Activated CD4-positive, alpha-beta T cell treated with anti-CD3 and anti-CD28 coated beads, Interleukin-2, amount 50 U/mL, for 48 hours (primary cell): ENCODE measurements at places on chromosomes 1 and 21.

DNA sequence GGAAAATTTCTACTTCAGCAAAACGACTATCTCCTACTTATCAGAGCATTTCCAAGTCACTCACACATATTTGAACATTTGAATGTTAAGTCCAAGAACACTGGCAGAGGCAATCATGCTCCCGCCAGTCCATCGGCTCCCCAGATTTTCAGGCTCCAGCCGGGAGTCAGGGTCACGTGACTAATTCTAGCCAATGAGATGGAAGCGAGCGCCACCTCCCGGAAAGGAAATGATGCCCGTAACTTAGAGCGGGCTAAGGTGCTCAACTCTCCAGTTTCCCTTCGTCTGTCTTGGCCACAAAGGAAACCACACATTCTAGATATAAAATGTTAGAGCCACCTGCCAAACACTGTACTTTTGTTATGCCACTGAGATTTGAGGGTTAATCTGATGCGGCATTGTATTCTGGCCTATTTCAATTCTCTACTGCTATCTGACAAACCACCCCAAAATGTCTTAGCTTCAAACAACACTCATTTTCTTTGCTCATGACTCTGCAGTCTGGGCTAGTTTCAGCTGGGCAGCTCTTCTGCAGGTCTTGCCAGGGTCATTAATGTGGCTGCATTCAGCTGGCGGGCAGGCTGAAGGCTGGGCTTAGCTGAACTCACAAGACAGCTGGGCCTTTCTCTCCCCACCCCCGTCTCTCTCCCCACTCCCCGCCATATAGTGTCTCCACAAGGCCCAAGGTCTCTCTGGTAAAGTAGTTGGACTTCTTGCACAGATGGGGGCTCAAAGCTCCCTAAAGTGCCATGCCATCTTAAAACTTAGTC, 16.5 kb upstream of the LHX4 start:
- DNase-seq, result peak; percentile 73

DNA sequence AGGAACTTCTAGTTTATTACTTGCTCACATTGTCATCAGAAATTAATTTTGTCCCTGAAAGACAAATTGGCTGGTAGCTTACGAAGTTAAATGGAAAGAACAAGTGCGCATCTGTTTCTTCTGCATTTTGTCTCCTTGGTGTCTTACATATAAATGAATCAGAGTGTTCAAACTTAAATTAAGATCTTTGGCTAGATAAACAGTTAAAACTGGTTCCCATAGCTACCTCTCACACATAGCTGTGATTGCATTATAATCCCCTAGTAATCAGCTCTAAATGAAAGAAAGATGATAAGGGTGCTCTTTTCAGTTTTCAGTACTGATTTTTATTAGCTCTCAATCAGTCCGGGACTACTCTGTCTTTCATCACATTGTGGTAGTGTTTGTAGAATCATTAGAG, 124.2 kb upstream of the LMO4 start:
- no peak for DNase-seq

DNA sequence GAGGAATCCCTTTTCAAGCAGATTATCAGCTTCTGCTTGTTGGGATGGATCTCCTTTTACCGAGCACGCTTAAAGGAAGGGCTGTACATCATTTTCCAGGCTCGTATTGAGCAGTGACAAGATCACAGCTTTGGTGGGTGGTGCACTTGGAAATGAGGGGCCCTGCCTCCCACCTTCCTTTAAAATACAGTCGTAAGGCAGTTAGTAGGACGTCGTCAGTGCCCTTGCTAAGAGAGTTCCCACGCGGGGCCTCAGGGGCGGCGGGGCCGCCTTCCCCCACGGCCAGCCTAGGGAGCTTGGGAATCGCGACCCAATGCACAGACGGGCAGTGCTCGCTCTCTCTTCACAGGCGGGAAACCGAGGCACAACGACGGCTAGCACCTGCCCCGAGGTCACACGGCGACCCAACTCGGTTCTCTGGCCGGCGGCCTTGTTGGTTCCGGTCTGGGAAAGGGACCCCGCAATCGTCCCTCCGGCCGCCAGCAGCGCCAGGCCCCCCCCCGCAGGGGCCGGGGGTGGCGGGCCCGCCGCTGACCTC, 58.6 kb downstream of the H3-3A start:
- DNase-seq, result peak; percentile 20

DNA sequence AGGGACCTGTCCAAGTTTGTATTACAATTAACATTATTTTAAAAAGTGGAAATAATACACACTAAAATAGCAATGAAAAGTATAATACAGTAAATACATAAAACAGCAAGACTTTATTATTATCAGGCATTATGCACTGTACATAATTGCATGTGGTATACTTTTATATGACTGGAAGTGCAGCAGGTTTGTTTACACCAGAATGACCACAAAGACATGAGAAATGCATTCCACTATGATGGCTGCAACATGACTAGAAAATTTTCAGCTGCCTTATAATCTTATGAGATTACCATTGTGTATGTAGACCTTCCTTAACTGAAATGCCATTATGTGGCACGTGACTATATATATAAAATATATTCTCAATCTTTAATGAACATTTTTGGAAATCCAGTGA, 1699.6 kb downstream of the KCNT2 start:
- no peak for DNase-seq

DNA sequence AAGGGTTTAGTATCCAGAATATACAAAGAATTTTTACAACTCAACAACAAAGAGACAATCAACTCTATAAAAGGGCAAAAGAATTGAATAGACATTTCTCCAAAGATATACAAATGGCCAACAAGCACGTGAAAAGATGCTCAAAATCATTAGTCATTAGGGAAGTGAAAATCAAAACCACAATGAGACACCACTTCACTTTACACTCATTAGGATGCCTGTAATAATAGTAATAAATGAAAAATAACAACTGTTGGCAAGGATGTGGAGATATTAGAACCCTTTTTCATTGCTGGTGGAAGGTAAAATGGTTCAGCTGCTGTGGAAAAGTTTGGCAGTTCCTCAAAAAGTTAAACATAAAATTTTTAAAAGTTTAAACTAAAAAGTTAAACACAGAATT, 7.0 kb upstream of the ABCD3 start:
- DNase-seq, result no peak

DNA sequence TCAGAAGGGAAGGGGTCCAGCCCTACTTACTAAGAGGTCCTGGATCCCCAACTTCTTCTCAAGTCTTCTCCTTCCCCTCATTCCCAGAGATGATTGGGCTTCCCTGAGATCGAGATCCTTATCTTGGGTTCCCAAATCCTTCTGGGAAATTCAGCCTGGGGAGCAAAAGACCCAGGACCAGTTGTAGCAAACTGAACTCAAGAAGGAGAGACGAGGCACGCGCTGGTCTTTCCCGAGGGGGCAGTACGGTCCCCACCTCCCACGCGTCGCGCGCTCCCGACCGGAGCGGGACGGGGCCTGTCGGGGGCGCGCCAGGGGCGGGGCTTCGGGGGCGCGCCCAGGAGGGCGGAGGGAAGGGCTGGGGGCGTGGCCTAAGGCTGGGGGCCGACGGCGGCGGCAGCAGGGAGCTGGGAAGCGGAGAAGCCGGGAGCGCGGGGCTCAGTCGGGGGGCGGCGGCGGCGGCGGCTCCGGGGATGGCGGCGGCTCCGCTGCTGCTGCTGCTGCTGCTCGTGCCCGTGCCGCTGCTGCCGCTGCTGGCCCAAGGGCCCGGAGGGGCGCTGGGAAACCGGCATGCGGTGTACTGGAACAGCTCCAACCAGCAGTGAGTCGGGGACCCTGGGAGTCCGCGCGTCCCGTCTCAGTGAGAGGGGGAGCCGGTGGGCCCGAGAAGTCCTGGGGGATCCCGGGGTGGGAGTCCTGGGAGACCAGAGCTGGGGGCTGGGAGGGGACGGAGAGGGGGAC, at the start of gene EFNA3:
EFNA3 (plus strand) TSS at position 369 of the 741 bp plus-strand sequence; CDS start at position 474, 105 bp downstream.
- DNase-seq, result peak; percentile 71

- DNase-seq, result no peak
Observed at GRCh38 chr1:100628631-100629081, 90.7 kb downstream of the GPR88 start.

GRCh38 chr1:178768423-178768822, 43.4 kb downstream of the RALGPS2 start:
- no peak for DNase-seq

DNA sequence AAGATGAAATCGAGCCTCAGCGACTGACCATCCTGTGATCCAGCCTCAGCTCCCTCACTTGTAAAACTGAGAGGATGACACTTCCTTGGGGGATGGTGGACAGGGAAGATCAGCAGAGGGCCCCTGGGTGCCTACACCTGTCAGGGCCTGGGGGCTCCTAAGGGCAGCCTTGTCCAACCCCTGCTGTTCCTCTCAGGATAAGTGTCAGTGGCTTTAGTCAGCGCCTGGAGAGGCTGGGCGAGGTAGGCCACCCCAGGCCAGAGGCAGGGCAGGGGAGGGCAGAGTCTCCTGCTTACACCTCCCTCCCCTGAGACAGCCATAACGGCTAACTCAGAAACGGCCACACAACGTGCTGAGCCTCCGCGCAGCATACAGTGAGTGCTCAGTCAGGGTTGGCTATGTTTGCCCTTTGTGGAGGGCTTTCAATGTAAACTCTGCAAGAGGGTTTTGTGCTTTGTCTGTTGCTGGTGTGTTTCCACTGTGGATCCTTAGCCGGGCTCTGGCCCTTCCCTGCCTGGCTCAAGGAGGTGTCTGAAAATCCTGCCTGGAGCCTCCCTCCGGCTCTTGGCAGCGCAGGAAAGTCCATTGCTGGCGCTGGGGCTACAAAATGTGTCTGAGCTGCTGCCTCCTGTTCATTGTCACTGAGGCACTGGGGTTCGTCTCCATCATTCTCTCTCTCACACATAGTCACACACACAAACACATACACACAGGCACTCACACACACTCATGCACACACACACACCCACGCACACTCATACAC, 588.4 kb downstream of the PTPRU start:
- no peak for DNase-seq

GRCh38 chr1:245014247-245015029, 140.3 kb upstream of the KIF26B start:
- DNase-seq, result no peak

DNA sequence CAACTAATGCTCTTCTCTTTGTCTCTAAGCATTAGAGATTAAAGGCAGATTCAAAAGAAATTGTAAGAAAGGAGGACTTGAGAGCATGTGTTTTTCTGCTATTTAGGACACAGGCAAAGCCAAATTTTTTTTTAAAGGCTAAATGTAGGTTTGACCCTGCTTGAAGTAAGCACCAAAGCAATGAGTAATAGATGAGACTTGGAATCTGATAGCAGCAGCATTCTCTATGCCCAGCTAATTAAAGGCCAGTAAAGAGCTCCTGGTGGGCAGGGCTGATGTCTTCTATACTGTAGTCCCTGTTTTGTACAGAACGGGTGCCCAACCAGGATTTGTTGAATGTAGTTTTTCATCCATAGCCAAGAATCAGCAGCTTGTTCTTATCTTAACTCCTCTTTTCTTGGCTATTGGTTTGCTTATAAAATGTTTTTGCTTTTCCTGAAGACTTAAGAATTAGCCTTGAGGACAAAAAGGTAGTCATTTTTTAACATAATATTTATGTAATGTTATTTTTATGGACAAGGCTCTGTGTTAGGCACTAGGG, 179.6 kb downstream of the LMO4 start:
- DNase-seq, result no peak

DNA sequence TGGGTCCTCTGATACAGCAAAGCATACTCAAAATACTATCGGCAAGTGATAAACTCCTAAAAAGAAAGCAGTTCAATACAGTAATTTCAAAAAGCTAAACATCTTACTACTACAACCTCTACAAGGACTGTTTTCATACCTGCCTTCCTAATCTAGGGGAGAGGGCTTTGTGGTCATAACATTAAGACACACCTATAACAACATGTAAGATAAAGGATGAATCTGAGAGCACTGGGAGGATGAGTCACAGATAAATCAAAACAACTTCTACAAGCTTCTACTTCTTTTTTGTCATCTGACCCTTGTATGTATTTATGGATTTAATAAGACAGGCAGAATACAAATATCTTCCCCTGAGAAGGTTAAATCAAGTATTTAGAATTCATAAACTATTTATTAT, 40.0 kb downstream of the LTN1 start:
- no peak for DNase-seq

DNA sequence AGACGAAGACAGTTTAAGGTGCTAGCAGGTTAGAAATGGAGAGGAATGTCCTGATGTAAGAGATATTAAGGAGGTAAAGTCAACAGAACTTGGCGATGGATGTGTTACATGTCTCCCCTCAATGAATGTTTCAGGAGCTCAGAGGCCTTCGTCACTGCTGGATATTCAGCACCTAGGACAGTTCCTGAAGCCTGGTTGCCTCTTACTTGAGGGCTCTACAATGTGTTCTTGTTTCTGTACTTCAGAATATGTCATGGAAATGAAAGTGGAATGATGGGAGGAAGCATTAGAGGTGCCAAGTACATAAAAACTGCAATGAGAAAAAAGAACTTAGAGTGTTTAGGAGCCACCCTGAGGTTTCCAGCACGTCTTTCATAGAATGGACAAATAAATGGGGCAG, 17.7 kb downstream of the TNR start:
- peak; percentile 6 for DNase-seq

DNA sequence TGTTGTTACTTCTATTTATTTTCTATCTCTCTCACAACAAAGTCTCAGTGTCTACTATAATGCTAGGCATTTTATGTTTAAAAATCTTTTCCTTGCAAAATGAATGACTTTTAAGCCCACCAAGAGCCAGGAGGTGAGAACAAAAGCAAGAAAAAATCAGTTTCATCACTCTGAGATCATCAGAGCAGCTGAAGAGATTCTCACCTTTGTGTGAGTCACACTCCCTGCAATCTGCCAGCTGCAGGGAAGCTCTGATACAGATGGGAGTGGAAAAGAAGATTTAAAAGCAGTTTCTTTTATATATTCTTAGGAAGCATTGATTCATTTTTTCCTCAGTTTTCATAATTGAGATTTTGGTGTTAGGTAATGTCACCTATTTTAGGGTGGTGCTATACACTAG, 107.6 kb downstream of the LHX9 start:
- DNase-seq, result no peak

DNA sequence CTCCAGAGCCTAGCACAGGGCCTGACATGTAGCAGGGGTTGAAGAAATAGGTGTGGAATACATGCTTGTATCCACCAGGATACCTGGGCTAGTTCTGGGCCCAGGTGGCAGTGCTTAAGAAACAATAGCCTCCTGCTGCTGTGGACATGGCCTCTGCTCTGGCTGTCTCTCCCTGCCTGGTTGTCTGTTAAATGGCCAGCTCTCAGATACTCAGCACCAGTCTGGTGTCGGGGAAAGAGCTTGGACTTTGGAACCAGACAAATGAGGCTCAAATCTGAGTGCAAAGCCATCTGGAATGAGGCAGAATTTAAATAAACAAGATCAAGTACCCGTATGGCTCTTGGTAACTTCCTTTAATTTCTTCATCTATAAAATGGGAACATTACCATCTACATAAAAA, 31.5 kb downstream of the SESN2 start:
- no peak for DNase-seq

DNA sequence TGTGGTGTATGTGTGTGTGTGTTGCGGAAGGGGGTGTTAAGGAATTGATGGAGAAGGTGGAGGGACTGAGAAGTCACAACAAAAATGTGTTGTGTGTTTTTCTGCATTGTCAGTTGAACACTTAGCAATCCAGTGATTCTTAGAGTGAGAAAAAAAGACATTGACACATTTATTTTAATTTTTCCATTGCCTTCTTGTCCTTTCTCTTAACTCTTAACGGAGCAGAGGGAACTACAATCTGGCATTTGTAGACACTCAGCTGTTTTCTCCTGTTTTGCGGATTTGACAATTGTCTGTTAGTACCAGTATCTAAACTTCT, 725 bp downstream of the C1orf53 start:
- no peak for DNase-seq

- DNase-seq, result no peak
Observed at GRCh38 chr1:172417557-172417956, 2.9 kb upstream of the C1orf105 start.
